ENCODE measurements at places on chromosomes 6 and 20.
A peak's percentile ranks its signal among the peaks of the same experiment; 100 is the strongest.

DNA sequence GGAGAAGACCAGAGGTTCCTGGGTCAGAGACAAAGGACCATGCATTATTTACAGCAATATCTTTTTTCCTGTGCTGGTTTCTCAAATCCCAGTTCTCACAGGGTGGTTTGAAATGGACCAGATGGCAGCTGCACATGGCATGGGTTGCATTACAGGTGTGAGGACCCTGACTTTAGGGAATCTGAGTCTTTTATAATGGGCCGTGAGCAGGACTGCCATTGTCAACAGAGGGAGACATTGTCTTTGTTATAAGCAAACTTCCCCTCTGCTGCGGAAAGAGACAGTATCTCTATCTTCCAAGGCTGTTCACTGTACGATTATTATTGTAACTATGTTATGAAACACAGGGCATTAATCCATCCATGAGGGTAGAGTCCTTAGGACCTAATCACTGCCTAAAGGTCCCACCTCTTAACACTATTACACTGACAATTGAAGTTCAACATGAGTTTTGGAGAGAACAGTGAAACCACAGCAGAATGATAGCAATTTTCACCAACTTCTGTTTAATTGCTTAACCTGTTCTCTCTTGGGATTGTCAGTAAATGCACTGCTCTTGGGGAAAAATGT lies 156.1 kb upstream of the AGPAT4 start:
- ATAC-seq: no peak

DNA sequence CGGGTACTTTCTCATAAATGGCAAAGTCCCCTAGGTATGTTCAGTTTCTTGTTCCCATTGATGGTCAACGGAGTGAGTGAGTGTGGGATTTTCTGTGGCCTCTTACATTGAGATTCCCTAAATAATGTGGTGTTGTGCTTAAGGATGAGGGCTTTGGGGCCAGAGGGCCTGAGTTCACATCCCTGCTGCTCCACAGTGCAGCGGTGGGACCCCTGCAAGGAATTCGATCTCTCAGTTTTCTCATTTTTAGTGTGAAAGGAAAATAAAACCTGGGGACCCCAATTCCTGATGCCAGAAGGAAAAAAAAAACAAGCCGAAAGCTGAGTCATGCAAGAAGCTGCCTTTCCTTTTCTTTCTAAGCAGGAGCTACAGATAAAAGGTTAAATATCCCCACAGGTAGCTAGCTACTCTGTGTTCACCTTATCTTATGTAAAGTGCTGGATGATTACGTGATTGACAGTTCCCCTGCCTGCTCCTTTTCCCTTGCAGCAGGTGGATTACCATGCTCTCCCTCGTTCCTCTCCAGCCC lies 120.2 kb upstream of the CLDN20 start:
- no peak for ATAC-seq

DNA sequence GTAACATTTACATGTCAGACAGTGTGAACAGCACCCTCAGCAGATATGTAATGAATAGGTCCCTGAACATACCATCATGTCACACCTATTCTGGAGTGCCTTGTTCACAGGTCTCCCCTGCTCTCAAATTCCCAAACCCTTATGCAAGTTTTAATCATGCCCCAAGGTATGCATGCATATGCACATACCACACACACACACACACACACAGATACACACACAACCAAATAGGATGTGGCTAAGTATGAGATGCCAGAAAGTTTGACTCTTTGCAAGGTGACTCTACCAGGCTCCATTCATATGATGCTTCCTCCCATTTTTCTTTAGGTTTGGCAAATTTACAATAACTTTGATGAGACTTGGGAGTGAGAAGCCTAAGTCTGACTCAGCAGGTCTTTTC lies 243.8 kb upstream of the IRAK1BP1 start:
- ATAC-seq: no peak

DNA sequence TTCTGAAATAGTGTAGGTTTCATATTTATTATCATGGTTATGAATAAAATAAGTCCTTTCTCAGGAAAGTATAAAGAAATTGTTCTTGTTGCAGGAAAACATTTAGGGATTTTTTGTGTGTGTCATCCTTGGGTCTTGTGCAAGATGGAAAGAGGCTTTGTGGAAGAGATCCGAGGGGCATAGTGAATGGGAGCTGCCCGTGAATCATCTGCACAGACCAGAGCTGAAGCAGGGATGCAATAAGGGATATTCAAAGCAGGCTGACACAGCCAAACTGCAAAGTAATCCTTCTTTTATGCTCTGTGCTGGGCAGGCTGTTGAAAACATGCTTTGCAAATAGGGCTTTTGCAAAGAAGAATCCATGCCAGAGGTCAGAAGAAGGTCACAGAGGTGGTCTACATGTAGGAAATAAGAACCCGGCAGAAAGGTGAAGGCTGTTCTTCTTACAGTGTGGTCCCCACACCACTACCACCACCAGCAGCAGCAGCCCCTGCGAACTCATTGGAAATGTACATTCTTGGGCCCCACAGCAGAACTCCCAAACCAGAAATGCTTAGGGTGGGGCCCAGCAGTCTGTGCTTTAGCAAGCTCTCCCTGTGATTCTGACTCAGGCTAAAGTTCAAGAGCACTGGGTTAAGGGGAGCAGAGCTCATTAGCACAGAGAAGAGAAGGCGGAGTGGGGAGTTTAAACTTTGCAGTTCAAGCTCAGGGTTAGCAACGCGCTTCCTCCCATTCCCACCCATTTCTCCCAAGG lies 237.6 kb downstream of the QKI start:
- ATAC-seq: no peak

DNA sequence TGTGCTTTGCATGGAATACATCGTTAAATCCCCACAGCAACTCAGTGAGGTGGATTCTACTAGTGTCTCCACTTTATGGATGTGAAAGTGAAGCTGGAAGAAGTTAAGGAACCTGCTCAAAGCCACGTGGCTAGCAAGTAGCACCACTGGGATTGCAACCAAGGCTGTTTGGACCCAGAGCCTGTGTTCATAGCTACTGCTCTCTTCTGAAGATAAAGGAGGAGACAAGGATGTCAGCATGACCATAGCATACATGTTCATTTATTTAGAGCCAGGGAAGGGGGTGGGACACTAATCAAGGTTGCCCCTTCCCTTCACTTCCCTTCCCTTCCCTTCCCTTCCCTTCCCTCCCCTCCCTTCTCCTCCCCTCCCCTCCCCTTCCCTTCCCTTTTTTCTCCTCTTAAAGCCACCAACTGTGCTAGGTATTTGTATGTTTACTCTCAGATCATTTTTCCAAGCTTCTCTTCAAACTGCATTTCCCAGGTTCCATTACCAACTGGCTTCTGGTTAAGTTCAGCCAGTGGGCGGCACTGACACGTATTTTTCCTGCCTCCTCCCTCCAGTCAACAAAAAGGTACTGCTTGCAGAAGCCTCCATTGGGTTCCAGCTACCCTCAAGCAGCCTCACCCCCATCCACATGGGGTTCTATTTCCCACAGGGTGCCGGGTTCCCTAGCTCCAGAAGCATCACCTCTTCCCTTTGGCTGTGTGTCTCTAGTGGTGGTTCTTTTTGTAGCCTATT lies 134.9 kb downstream of the BCAS1 start:
- ATAC-seq: no peak

DNA sequence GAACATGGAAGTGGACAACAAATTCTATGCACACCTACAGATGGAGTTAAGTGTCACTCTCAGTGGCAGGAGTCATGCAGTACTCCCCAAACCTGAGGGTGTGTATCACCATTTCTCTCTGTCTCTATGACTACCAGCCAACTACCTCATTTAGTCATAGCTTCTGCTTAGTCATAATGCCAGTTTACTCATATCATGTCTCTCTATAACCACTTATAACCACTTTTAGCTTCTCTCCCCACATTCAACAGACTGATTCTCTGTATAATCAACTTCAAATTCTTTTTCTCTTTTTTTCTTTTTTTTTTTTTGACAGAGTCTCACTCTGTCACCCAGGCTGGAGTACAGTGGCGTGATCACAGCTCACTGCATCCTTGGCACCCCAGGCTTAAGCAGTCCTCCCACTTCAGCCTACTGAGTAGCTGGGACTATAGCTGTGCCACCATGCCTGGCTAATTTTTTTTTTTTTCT lies 13.8 kb upstream of the GTF3C6 start:
- ATAC-seq: peak; percentile 98

- peak; percentile 73 for ATAC-seq
Measured at GRCh38 chr6:137819740-137820139, 47.3 kb upstream of the TNFAIP3 start.

- ATAC-seq: no peak
Measured at GRCh38 chr6:38508286-38508685, 131.4 kb downstream of the BTBD9 start.

- ATAC-seq: no peak
Measured at GRCh38 chr6:148064406-148065134, 278.1 kb upstream of the SASH1 start.
